HFFc6 (cell line): ENCODE measurements at places on chromosomes 7 and 10. TPM values are rescaled to one million over a fixed set of nuclear protein-coding genes. Genes with fewer than 3 reads are reported as not detected.

DNA sequence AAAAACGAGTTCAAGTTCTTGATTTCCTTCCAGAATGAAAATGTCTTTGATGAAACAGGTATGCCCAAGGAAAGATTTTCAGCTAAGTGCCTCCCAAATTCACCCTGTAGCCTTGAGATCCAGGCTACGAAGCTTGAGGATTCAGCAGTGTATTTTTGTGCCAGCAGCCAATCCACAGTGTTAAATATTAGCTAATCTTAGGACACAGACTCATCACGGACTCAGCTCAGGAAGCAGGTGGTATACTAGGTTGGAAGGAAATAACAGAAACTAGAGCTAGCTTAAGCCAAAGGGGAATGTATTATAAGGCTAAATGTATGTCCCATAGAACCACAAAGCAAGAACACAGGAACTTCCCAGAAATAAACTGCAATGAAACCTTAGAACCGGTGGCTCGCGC is 151.0 kb upstream of the PRSS1 start:
- H3K36me3 ChIP-seq, result no peaks in the 10 kb centered on the region
- peaks cover 13% of the 10 kb centered on the region for H3K4me1 ChIP-seq
- no peak for DNase-seq
- peaks cover 2% of the 10 kb centered on the region for H3K27me3 ChIP-seq

The PGAM2 gene
- 0.34 TPM in 1 of 3 replicates, not detected in the others for total RNA-seq

DNA sequence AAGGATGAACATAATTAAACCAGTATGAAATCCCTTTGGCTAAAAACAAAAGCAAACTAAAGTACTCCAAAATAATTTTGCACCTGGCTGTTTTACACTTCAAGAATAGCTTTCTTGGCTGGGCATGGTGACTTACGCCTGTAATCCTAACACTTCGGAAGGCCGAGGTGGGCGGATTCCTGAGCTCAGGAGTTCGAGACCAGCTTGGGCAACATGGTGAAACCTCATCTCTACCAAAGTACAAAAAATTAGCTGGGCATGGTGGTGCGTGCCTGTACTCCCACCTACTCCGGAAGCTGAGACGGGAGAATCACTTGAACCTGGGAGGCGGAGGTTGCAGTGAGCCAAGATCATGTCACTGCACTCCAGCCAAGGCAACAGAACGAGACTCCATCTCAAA is 92.2 kb upstream of the AMPH start:
- no peaks in the 10 kb centered on the region for H3K4me1 ChIP-seq
- DNase-seq, result no peak
- no peak overlapping the region for H3K27ac ChIP-seq

The HNRNPH3 gene
- total RNA-seq, result 126 and 139 TPM in 2 replicates
